ENCODE measurements at places on chromosomes 7 and 10. TPM values are rescaled to one million over a fixed set of nuclear protein-coding genes. Genes with fewer than 3 reads are reported as not detected.

- no peak for DNase-seq
These were observed 282.9 kb upstream of the LYZL1 start for GRCh38 chr10:29005988-29006387.

DNA sequence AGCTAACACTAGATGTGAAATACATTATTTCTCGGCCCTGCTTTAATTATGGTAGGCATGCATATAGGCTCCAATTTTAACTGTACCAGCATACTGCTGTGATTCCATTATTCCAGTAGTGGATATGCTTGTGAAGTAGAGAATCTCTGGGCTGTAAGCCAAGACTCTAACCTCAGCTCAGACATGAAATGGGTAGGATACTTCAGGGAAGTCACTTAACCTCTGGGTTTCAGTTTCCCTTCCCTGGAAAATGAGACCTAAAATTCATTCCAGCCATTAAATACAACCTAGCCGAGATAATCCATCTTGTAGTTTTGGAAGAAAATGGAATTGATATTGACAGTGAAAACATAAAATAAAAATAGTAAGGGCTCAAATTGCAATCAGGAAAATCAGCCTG lies 59.6 kb upstream of the TRIL start:
- no peak for DNase-seq

DNA sequence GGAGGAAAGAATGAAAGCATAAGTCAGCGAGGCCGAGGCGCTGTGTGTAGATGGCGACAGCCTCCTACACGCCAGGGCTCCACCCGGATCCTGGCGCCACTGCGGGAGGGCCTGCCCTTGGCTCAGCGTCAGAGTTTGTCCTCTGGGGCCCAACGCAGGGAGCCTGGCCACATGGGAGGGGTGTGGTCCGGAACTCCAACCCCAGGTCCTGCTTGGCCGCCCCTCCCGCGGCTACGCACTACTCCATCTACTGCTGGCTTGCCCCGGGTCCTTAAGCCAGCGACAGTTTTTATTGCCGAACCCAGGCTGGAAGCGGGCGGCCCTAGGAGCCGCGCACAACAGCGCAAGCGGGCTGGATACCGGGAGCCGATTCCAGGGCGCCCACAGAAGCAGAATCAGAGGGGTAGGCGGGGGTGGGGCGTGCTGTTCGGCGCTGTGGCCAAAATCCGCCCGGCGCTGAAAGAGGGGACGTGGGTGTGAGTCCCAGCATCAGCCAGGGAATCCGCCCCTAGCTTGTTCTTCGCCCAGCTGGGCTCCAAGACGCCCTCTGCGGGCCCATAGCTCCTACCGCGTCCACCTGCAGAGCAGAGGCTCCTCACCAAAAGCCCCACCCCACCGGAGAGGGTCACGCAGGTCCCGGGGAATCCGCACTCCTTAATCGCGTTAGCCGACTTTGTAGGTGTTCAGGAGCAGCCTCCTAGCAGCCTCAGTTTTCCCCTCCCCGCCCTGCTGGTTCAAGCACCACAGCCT lies 4.5 kb downstream of the KAZALD1 start:
- DNase-seq = no peak

GRCh38 chr10:70834441-70835151 lies 18.8 kb downstream of the SGPL1 start:
- no peak for DNase-seq

GRCh38 chr7:46089281-46089680 lies 168.2 kb upstream of the IGFBP3 start:
- DNase-seq = no peak

DNA sequence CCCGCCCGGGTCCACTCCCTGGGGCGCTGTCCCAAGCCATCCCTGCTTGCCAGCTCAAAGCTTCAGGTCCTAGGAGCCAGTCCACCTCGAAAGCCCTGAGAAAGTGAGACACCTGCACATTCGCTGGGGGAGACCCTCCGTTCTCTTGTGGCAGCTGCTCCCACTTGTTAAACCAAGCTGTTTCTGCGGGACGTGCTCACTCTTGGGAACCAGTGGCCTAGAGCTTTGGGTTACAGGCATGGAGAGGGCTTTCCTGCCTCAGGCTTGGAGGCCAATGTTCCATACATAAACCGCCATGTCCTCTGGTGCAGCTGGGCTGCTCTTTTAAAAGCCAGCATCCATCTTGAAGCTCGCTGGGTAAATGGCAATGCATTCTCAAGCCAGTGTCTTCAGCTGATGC lies 19.9 kb upstream of the TTYH3 start:
- no peak for DNase-seq

GRCh38 chr7:115475761-115476385 lies 554.0 kb downstream of the MDFIC start:
- no peak for DNase-seq

- no peak for DNase-seq
These were observed 1.3 kb upstream of the SLC26A5 start for GRCh38 chr7:103447073-103447960.

Gene C10orf105
- 0.17 TPM for polyA plus RNA-seq

Data from right renal cortex interstitium (tissue), 3 donors.